ENCODE measurements at places on chromosomes 7 and 10. TPM values are rescaled to one million over a fixed set of nuclear protein-coding genes. Genes with fewer than 3 reads are reported as not detected.
A peak's percentile ranks its signal among the peaks of the same experiment; 100 is the strongest.

GRM3 gene
- total RNA-seq: not detected

CDH23 gene
- 18.7 TPM for total RNA-seq

HABP2 gene
- not detected for total RNA-seq

CSTF2T gene
- total RNA-seq: 25.7 TPM

ANKRD30A gene
- not detected for total RNA-seq

DGKI gene
- 1.3 TPM for total RNA-seq

C1QL3 gene
- total RNA-seq: not detected

GPR37 gene
- total RNA-seq: 14.7 TPM

LSM8 gene
- total RNA-seq: 28.1 TPM

DNA sequence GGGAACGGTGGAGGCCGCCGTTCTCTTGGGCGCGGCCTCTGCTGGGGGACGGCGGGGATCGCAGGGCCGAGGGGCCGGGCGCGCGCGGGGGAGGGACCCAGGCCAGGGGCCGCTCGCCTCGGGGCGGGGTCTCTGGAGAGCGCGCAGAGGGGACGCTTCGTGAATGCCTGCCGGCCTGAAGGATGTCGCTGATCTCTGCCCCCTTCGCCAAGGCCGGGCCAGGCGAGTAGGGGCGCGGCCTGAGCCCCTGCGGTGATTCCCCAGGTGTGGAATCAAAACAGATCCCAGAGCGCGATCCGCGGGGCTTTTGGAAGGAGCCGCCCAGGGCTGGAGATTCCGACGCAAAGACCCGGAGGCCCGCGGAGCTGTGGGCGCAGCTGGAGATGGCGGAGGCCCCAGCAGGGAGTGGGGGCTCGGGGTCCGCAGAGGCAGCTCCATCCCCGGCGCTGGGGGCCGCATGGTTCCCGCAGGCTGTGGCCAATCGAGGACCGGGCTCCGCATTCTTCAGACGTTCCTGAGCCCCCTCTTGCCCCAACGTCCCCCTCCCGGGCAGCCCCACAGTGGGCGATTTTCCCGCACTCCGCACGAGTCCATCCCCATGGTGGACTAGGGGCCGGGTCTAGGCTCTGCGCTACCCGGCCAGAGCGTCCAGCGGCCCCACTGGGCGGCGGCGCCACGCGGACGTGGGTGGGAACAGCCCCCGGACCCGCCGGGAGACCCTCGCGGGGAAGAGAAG lies 166.0 kb downstream of the ACTR3B start:
- no peak overlapping the region for H3K27ac ChIP-seq
- peaks cover 18% of the 10 kb centered on the region for H3K4me1 ChIP-seq

DNA sequence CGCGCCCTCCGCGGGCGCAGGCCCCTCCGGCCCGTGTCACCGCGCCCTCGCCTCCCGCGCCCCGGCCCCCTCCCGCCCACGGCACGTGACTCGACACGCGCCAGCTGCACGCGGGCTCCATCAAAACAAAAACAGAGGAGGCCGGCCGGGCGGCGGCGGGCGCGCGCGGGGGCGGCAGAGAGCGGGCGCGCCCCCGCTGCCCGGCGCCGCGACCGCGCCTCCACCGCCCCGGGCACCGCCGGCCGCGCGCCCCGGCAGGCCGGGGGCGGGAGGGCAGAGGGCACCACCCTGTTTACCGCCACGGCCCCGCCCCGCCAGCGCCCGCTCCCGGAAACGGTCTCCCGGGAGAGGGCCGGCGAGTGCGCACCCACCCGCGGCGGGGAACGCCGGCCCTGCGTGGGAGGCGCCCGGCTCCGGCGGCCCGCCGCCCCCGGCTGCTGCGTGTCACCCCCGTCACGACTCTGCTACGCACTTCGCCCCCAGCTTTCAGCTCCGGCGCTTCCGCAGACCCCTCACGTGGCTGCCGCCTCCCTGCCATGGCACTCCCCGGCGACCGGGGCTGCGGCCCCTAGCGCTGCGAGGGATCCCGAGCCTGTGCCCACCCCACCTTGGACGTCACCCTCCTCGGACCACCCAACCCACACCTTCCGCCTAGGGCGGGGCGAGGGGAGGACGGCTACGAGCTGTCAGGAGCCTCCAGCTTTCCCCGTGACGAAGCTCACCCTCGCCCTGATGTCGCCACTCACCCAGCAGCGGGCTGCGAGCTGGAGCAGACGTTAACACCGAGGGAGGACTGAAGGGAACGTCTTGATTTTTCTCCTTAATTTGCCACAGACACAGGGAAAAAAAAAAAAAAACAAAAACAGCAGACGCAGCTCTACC lies 221.6 kb upstream of the MKLN1 start:
- H3K27ac ChIP-seq: peak overlapping the region; percentile 98
- H3K27me3 ChIP-seq: no peaks in the 10 kb centered on the region
- peak; percentile 94 for DNase-seq
- no peaks in the 10 kb centered on the region for H3K36me3 ChIP-seq

GRCh38 chr10:77305650-77306632 lies 331.7 kb downstream of the KCNMA1 start:
- no peaks in the 10 kb centered on the region for H3K4me1 ChIP-seq
- H3K4me3 ChIP-seq: no peak overlapping the region
- no peak overlapping the region for H3K27ac ChIP-seq
- H3K27me3 ChIP-seq: no peaks in the 10 kb centered on the region
- H3K36me3 ChIP-seq: no peaks in the 10 kb centered on the region
- no peak for DNase-seq

GRCh38 chr10:58326967-58327381 lies 7.8 kb upstream of the UBE2D1 start:
- H3K27me3 ChIP-seq: no peaks in the 10 kb centered on the region
- H3K4me3 ChIP-seq: peak overlapping the region; percentile 34
- no peaks in the 10 kb centered on the region for H3K4me1 ChIP-seq
- no peak for DNase-seq

DNA sequence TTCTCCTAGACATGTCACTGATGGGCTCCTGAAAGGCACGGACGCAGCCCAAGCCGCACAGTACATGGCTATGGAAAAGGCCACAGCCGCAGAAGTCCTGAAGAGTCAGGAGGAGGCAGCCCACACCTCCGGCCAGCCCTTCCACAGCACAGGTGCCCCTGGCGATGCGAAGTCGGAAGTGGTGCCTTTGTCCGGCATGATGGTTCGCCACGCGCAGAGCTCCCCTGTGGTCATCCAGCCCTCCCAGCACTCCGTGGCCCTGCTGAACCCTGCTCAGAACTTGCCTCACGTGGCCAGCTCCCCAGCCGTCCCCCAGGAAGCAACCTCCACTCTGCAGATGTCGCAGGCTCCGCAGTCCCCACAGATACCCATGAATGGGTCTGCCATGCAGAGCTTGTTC lies 199.4 kb downstream of the ARHGAP21 start:
- no peak overlapping the region for H3K27ac ChIP-seq
- no peak for DNase-seq
- no peaks in the 10 kb centered on the region for H3K4me1 ChIP-seq
- no peaks in the 10 kb centered on the region for H3K27me3 ChIP-seq
- peaks cover 91% of the 10 kb centered on the region for H3K36me3 ChIP-seq

- H3K27me3 ChIP-seq: no peaks in the 10 kb centered on the region
- peaks cover 40% of the 10 kb centered on the region for H3K4me1 ChIP-seq
- H3K27ac ChIP-seq: peak overlapping the region; percentile 46
- peak overlapping the region; percentile 61 for H3K4me3 ChIP-seq
- H3K36me3 ChIP-seq: no peaks in the 10 kb centered on the region
Measured at GRCh38 chr10:48523212-48523819, 81.6 kb downstream of the ARHGAP22 start.

GRCh38 chr7:113504142-113504541 lies 385.8 kb upstream of the SMIM30 start:
- H3K27ac ChIP-seq: no peak overlapping the region
- no peaks in the 10 kb centered on the region for H3K27me3 ChIP-seq
- no peak for DNase-seq

DNA sequence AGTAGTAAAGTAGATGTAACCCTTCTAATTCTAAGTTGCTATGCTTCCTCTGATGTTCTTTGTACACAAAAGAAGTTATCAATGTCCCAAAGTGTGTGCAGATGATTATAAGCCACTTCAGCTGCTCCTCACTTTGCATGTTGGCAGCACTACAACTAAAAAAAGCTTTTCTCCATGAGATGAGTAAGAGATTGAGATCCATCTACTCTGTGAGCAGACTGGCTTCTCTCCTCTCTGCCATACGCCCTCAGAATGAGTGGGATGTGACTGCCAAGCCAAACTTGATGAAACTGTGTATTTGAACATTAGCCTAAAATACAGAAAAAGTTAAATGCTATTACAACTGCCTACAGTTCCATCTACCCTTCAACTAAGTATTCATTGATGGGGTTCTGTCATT lies 102.9 kb upstream of the ETV1 start:
- no peak overlapping the region for H3K27ac ChIP-seq
- no peaks in the 10 kb centered on the region for H3K4me1 ChIP-seq
- H3K4me3 ChIP-seq: no peak overlapping the region
- no peaks in the 10 kb centered on the region for H3K36me3 ChIP-seq
- no peak for DNase-seq
- H3K27me3 ChIP-seq: no peaks in the 10 kb centered on the region

- peaks cover 24% of the 10 kb centered on the region for H3K27me3 ChIP-seq
- peak overlapping the region; percentile 76 for H3K4me3 ChIP-seq
- DNase-seq: no peak
- H3K4me1 ChIP-seq: peaks cover 30% of the 10 kb centered on the region
Measured at GRCh38 chr7:127250312-127251035, 2.3 kb downstream of the GRM8 start.

DNA sequence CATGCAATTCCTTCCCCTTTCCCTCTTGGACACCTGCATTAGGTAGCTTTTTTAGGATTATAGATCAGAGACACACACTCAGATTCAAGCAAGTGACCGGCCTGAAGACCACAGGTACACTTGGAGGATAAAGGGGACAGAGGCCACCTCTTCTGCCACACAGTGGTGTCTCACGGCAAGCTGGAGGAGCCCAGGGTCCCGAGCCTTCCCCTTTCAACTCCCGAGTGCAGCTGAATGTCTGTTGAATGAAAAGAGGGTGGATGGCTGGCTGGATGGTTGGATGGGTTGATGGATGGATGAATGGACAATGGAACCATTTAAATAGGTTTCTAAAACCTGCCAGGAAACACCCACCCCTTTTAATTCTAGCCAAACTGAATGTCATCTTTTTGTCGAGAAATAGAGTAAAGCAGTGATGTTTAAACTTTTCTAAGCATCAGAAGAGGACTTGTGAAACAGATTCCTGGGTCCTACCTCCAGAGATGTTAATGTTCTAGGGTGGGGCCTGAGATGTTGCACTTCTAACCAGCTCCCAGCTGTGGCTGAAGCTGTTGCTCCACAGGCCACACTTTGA lies 49.2 kb upstream of the ZMIZ1 start:
- no peak overlapping the region for H3K4me3 ChIP-seq
- no peak overlapping the region for H3K27ac ChIP-seq
- no peak for DNase-seq
- no peaks in the 10 kb centered on the region for H3K27me3 ChIP-seq
- H3K36me3 ChIP-seq: no peaks in the 10 kb centered on the region

DNA sequence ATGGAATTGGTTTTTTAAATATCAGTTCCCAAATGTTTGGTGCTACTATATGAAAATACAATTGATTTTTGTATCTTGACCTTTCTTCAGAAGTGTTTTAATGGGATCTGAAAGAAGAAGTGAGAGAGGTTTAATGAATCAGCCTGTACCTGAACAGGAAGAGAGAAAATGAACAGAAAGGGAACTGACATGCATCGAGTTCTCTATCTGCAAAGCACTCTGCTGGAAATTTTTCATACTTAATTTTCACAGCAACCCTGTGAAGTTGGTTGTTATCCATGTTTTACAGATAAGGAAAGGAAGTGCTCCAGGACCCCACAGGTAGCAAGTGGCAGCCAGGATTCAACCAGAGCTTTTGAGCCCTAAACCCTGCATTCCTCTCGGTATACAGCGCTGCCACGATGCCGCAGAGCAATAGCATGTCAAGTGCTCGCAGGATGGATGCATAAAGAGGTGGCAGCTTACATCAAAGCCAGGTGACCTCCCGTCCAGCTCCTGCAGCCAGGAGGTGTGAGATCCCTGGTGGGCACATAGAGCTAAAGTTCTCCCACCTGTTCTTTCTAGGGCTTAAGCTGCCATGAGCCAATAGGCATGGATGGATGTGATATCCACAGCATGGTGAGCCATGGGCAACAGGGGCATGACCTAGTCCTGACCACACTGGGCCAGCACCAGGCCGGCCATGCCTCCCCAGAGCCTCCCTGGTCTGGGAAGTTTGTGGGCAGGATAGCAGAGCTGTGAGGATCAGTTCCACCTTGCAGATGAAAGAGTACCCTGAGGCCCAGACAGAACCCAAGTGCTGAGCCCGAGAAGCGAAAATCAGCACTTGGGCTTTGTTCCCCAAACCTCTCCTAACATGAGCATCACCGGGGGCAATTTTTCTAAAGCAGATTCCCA lies 57.2 kb downstream of the CALML3 start:
- H3K36me3 ChIP-seq: no peaks in the 10 kb centered on the region
- peaks cover 30% of the 10 kb centered on the region for H3K4me1 ChIP-seq
- DNase-seq: no peak
- no peak overlapping the region for H3K4me3 ChIP-seq
- H3K27me3 ChIP-seq: no peaks in the 10 kb centered on the region

GRCh38 chr10:133422807-133423771 lies 1.3 kb downstream of the SPRN start:
- peaks cover 4% of the 10 kb centered on the region for H3K27me3 ChIP-seq
- H3K27ac ChIP-seq: no peak overlapping the region
- DNase-seq: no peak
- H3K4me3 ChIP-seq: peak overlapping the region; percentile 27
- H3K36me3 ChIP-seq: peaks cover 32% of the 10 kb centered on the region

- H3K36me3 ChIP-seq: no peaks in the 10 kb centered on the region
- peaks cover 35% of the 10 kb centered on the region for H3K4me1 ChIP-seq
- no peak overlapping the region for H3K4me3 ChIP-seq
Measured at GRCh38 chr10:100043796-100044195, 34.0 kb upstream of the DNMBP start.

GRCh38 chr10:69010151-69010640 lies 21.6 kb downstream of the KIFBP start:
- no peak overlapping the region for H3K4me3 ChIP-seq
- H3K36me3 ChIP-seq: peaks cover 26% of the 10 kb centered on the region
- peaks cover 6% of the 10 kb centered on the region for H3K4me1 ChIP-seq
- H3K27me3 ChIP-seq: no peaks in the 10 kb centered on the region

DNA sequence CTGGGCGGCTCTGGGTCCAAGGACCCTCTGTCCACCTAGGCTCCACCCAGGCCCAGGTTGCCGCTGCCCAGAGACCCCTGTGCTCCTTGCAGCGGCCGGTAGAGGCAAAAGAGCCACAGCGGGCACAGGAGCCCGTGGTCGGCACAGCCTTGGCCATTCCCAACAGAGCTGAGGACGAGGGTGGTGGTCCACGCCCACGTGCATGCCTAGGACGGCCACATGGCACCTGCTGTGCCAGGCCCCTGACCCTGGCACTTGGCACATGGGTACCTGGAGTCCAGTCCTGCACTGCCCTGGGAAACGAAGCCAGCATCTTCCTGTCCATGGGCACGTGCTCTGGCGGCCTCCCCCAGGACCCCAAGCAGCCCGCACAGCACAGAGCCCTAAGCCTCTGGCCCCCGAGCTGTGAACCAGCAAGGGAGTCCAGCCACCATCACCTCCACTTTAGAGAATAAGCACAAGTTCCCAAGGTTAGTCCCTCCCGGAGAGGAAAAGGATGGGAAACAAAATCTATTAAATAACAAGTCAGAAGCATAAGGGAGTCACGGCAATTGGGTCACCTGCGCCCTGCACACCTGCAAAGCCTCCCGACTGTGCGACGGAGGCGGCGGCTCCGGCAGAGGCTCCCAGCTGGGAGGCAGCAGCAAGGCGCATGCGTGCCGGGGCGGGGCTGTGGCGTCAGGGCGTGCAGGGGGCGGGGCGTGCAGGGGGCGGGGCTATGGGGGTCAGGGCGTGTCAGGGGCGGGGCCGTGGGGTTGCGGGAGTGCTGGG lies 59.1 kb downstream of the STK32C start:
- peak overlapping the region; percentile 22 for H3K4me3 ChIP-seq
- no peak for DNase-seq
- no peaks in the 10 kb centered on the region for H3K36me3 ChIP-seq
- H3K4me1 ChIP-seq: peaks cover 12% of the 10 kb centered on the region
- H3K27ac ChIP-seq: no peak overlapping the region

Data from esophagus muscularis mucosa (tissue), 4 donors.